Fibroblast of upper back skin (primary cell): ENCODE measurements at places on chromosomes 4 and X.

GRCh38 chr4:184969610-184970009 is 48.7 kb upstream of the HELT start:
- no peak for DNase-seq

DNA sequence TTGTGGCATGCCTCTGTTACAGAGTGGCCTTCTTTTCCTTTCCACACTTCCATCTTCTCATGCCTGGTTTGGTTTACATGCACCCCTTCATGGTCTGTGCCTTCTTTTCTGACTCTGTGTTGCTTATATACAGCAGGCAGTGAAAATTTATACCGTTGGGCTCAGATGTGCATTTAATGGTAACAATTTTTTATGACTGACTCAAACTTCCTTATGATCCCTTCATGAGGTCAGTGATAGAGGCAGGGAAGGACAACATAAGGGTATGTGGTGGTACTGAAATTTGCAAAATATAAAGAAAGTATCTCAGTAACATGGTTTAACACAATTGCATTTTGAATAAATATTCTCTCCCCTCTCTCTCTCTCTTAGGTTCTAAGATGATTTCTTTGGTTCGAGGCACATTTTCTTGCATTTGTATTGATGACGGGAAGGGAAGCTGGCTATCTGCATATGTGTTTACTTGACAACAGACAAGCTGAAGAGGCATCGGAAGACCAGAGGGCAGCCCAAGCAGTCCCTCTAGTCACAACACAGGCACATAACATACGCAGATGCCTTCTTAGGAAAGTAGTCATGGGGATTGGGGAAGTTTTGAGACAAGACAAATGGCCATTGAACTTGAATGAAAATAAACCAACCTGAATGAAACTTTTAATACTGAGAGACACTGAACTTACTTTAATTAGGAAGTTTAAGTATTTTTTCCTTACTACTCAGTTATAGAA is 163.3 kb upstream of the LEF1 start:
- no peak for DNase-seq

- no peak for DNase-seq
Observed at GRCh38 chr4:183936047-183936446, 30.9 kb downstream of the STOX2 start.

DNA sequence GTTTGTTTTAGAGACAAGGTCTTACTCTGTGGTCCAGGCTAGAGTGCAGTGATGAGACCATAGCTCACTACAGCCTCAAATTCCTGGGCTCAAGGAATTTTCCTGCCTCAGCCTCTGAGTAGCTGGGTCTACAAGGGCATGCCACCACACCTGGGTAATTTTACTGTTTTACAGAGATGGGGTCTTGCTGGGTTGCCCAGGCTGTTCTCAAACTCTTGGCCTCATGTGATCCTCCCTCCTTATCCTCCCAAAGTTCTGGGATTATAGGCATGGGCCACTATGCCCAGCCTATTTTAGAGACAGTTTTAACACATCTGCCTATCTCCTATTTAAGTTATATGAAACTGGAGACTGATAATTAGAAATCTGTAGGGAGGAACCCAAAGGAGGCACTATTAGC is 53.8 kb downstream of the SPRY1 start:
- no peak for DNase-seq

DNA sequence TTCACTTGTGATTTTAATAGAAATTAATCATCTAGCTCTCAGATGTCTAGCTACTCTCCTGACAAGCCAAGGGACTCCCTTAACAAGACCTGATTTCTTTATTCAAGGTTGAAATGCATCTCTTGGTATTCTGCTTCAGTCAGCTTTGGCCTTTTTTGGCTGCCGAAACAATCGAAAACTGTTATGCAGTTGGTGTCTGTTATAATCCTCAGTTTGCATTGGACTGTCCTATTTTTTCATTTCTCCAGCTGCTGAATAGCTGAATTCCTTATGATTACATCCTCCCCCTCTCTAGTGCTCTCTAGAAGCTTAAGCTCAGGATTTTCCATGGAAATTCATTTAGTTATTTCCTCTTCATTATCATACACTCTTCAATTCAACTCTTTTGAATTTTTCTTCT is 177.2 kb downstream of the TRIML1 start:
- DNase-seq: no peak

DNA sequence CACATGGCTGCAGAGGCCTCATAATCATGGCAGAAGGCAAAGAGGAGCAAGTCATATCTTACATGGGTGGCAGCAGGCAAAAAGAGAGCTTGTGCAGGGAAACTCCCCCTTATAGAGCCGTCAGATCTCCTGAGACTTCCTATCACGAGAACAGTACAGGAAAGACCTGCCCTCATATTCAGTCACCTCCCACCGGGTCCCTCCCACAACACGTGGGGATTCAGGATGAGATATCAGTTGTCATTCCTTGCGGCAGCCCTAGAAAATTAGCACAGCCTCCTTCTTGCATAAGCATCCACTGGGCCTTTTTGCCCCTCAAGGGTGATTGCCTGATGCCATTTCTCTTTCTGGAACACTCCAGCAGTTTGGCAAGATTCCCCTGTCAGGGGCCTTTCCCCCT is 61.7 kb upstream of the STX18 start:
- DNase-seq: no peak

DNA sequence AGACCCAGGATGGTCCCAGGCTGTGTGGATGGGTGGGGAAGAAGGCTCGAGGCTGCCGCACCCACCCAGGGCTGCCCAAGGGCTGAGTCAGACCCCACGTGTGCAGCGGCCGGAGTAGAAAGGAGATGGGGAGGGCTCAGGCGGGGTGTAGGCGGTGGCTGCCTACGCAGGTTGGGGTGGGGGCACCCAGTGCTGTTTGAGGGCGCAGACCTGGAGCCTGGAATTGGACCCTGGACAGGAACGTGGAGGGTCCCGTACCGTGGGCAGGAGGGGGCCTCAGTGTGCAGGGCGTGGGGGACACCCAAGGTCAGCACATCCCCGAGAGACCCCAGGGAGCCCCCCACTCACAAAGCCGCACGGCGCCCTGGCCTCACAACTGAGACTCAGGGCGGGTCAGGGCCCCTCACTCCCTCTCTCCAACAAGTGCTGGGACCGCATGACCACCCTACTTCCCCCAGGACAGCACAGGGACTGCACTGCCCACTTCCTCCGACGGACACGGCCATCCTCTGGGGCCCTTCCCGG is 79.9 kb downstream of the FAM53A start:
- DNase-seq: no peak

- DNase-seq: no peak
Observed at GRCh38 chr4:165964591-165964990, 91.6 kb downstream of the TLL1 start.

- no peak for DNase-seq
Observed at GRCh38 chrX:126170720-126171119, 4.6 kb upstream of the DCAF12L2 start.

DNA sequence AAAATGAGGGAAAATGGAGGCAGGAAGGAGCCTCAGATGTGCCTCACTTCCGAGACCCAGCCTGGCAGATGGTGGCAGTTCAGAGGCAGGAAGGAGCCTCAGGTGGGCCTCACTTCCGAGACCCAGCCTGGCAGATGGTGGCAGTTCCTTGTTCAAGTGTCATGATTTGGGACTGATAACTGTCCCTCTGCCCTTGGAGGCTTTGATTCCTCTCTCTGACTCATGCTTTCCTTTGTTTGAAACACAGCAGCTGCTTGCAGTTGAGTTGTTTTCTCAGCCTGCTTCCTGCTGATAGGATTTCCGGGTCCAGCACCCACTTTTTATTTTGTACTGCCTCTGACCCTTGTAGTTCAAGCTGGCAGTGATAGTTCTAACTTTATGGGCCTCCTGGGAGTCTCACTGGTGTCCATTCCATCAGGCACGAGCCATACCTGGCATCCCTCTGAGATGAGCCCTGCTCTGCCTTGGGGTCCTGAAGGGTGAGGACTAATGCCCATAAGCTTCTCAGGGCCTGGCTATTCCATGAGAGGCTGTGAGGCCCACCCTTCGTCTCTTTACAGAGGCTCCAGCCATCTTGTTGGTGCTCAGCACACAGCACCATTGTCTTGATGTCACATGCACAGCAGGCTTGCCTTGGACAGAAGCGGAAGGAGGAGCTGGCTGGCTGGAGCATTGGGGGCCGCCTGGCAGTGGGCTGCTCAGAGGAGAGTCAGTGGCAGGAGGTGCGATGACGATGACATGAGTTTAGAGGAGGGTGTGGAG is 13.0 kb downstream of the RGS12 start:
- no peak for DNase-seq

DNA sequence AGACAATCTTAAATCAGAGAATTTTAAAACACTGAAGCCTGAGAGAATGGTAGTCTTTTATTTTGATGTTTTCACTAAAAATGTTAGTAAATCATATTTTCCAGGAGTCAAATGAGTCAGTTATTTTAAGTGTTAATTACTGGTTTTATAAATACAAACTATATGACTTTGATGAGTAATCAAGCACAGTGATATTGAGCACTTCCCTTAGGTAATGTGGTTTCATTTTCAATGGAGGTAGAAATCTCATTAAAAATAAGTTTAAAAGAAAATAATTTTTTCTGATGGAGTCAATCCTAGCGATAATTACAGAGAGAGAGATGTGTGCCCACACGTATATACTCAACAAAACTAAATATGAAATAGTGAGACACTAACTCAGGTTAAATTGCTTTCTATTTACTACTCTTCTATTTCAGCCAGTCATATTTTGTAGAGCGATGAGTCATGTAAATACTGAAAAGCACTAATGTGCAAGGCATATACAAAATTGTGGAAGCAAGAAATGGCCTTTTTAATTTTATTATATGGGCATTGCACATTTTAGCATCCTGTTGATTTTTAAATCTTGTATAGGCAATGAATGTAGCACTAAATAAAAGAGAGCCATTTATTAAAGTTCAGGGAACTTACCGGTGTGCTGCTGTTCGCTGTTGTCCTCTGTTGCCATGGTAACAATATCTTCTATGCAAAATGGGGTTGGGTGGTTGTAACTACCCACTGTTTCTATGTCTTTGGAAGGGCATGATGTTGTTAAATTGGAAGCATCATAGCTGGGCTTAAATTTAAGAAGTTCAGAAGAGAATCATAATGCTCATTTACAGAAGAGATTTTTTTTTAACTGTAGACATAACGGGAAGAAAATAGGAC is 513.7 kb downstream of the TLL1 start:
- no peak for DNase-seq

- no peak for DNase-seq
Observed at GRCh38 chrX:2801223-2801622, 27.5 kb upstream of the GYG2 start.

- peak; percentile 0 for DNase-seq
Observed at GRCh38 chrX:132876523-132877338, 81.7 kb downstream of the HS6ST2 start.

- DNase-seq: peak; percentile 67
Observed at GRCh38 chr4:33067221-33067620, 2347.1 kb downstream of the PCDH7 start.

DNA sequence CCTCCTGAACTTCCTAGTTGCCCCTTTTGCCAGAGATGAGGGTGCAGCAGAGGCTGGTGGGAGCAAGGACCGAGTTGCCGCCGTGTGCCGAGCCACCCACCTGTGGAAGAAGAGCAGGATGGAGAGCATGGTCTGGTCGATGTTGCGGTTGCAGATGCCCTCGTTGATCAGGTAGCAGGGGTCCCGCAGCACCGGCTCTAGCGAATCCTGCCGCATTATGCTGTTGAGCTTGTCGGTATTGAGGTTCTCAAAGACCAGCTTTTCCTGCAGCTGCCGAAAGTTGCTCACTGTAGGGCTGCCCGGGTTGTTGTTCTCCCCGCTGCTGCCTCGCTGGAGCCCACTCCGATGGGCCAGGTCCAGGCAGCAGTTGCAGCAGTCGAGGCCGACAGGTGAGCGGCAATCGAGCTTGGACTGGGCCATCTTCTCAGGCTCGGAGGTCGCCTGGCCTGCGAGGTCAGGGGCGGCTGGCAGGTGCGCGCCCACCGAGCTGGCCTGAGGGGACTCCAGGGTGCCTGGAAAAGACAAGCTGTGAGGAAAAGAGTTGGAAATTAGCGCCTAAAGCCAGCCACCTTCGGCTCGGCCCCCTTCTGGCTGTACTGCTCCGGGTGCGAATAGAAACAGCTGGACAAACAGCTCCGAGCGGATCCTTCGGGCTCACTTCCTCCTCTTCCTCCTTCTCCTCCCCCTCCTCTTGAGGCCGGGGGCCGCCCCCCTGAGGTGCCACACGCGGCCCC is 420 bp downstream of the TSC22D3 start:
- DNase-seq: no peak

DNA sequence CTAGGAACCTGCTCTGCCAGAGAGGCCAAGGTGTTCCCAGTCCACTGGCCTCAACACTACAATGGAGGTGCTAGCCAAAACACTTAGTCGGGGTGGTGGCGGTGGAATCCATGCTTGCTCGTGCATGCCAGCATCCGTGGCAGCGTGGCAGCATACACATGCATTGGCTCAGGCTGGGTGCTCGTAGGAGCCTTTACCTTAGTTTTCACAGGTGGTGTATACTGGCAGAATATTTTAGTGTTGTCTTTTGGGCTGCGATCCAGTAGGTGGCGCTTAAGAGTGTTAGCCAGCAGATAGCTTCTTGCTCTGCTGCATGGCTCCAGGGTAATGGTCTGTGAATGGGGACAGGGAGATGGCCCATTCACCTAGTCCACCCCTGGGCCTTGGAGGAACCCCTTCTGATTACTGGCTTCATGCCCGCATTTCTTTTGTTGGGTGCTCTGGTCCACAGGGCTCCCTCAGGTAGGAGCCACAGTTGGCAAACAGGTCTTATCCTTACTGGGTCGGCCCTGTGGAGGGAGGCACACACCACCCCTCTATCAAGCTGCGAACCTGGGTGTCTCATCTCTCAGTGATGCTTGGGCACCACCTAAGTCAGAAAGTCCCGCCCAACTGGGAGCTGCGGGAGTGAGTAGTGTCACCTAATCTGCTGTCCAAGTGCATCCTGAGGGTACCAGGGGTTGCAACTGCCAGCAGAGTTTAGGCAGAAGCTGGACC is 40.0 kb downstream of the RIPPLY1 start:
- no peak for DNase-seq

DNA sequence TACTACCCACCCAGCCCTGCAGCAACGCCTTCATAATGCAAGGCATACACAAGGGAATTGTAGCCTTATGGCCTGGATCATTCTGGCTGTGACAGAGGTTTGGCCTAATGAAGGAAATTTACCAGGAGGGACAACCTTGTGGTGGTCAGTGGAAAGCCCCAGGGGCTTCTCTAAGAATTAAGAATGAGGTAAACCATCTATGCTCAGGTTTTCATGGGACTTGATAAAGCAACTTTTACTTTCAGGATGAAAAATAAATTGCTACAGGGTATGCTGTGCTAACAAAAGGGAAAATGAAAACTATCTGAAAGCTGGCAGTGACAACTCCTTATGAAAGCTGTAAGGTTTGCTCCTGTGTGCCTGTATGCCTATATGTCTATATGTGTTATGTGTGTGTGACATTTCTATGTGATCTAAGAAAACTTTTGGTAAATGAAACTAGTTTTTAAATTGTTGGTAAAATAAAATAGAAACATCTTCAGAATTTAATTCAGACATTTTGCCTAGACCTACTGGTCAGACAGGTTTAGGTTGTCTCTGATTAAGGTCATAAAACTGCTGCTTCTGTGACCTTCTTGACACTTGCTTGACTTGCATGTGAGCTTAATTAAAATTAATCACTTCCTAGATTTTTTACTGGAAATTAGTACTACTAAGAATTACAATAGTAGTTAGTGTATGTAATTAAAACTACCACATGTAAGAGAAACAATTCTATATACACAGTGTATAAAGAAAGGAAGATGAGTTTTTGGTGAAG is 19.9 kb upstream of the TXK start:
- DNase-seq: no peak
